ENCODE measurements at places on chromosomes 12 and 14.

- DNase-seq: no peak
These were observed 1331.9 kb downstream of the AACS start for GRCh38 chr12:126397071-126397581.

GRCh38 chr14:90103808-90104207, 42.0 kb downstream of the KCNK13 start:
- DNase-seq: no peak

DNA sequence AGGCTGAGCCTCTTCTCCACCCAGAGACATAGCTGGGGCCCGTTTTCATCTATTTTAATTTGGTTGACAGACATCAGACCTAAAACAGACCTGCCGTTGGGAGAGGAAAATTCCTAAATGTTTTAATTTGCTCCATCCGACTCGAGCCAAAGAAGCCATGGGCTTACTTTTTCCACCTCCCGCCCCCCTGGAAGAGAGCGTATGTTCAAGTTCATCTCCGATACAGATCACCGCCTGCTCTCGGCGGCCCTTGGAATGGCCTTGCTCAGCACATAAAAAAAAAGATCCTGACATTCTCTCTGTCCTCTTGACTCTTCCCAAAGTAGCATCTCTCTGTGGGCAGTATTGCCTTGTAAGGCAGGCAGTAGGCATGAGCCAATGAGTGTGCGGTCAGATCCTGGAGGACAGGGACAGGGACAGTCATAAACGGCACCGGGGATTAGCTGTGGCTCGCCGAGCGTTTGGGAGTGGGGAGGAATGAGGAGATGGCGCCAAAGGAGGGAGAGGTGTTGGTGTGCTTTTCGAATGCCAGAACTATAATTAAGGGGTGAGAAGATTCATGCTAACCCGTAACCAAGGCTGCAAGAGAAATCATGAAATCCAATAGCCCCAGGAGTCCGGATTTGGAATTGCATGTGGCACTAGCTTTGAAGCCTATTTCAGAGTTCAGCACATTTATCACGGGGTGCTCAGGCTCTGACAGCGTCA, 47.9 kb upstream of the MEG3 start:
- DNase-seq: no peak

DNA sequence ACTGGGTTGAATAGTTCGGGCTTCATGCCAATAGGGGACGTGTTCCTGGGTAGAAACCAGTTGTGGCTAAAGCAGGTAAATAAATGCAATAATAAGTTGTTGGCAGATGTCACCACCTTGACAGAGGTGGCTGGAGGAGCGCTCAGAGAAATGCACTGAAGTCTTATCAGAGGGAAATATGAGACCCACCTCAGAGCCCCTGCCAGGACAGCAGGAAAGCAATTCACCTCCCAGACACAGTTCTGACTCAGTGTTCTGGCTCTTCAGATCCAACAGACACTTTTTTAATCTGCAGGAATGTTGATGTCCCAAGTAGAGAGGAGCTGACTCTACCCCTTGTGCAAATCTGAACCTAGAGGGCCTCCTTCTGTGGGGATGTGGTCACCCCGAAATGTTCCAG, 687.1 kb upstream of the FBXO33 start:
- no peak for DNase-seq

- DNase-seq: no peak
These were observed 105.4 kb downstream of the TTC8 start for GRCh38 chr14:88929656-88930436.

- no peak for DNase-seq
These were observed 120.4 kb downstream of the ETV6 start for GRCh38 chr12:11769723-11770514.

DNA sequence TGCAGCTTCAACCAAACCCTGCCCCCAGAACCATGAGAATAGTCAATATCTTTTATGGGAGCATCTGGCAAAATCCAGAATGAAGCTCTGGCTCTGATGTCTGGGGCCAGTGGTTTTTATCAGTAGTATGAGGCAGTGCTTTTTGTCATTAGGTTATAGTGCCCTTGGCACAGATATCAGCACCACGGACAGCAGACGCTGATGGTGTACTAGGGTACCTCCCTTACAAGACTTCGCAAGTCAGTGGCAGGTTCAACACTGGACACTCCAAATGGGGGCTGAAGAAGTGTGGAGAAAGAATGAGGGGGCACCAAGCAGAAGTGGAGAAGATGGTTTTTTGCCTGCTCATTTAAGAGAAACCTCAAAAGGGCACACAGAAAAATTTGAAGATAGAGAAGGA, 68.2 kb upstream of the E2F7 start:
- no peak for DNase-seq

GRCh38 chr14:89849931-89850330, 104.6 kb downstream of the EFCAB11 start:
- no peak for DNase-seq

Data from activated naive CD4-positive, alpha-beta T cell treated with Interleukin-2 at 50 U/mL for 16 hours (primary cell).